Erythroblast (primary cell): ENCODE measurements at places on chromosomes 3 and 15.
A peak's percentile ranks its signal among the peaks of the same experiment; 100 is the strongest.

DNA sequence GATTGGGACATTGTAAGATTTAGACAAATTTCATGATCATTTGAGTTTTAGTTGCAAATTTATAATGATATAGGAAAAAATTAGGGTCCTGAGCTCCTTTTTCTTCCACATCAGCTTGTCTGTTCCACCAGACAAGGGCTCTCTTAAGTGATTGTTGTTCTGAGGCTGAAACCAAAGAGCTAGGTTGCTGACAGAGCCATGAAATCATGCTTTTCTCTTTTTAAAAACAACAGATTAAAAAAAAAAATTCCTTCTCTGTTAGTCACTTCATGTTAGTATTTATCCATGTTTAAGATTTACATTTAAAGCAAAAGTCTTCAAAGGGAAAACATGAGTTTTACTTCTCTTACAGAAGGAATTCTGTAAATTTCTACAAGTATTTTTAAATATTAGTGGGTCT, 56.8 kb downstream of the ATP2C1 start:
- no peak for DNase-seq

- DNase-seq, result no peak
These were observed 2.2 kb downstream of the LTF start for GRCh38 chr3:46462511-46462910.

- peak; percentile 96 for DNase-seq
These were observed 52.7 kb downstream of the MITF start for GRCh38 chr3:69791919-69792399.

GRCh38 chr15:98400120-98400519, 248.2 kb upstream of the IGF1R start:
- no peak for DNase-seq

DNA sequence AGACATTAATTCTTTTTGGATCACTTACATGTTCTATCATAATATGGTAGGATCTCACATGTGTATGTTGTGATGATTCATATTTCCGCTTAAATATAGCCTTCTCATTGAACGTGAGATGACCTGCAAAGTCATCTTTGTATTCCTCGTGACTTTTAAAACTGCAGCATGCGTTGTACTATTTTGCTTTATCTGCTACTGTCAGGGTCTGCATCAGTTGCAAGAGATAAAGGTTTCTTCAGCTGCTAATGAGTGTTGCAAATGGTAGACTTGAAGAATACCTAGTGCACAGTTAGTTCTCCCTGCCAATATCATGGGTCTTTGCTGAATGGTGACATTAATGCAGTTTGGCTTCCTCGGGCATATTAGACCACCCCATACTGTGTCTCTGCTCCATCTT, 31.8 kb downstream of the REC114 start:
- DNase-seq, result peak; percentile 32

DNA sequence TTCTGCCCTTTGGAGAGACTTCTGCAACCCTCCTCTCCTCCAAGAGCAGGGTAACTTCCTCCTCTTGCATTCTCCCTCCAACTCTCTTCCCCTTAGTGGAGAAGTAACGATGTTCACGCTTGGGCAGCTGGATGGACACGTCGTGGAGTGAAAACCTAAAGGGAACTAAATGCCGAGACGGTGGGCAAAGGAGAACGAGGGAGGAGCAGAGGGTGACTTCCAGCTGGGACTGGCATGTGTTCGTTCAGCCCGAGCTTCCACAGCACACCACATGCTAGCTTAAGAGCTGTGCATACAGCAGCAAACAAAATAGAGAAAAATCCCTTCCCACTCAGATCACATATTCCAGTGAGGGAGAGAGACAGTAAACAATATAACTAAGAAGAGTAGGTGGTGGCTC, 179.8 kb downstream of the SLCO3A1 start:
- DNase-seq, result no peak

DNA sequence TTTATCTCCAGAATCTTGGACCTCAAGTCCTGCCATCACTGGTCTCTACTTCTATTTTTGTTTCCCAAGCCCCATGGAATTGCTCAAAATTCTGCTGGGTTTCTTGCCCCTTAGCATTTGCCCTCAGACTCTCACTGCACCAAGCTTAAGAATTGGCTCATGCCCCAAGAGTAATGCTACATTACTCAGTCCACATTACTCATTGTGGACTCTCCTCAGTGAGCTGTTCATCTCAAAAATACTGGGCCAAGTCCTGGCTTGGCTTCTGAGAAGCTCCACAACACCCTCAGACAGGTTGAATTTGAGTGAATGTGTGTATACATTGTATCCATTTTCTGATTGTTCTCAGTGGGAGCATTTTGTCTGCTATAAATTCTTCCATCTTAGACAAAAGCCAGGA, 364.4 kb upstream of the ARHGEF26 start:
- DNase-seq, result no peak

GRCh38 chr3:38564631-38565338, 68.6 kb downstream of the EXOG start:
- no peak for DNase-seq

GRCh38 chr15:31842532-31843195, 187.7 kb upstream of the CHRNA7 start:
- DNase-seq, result no peak

DNA sequence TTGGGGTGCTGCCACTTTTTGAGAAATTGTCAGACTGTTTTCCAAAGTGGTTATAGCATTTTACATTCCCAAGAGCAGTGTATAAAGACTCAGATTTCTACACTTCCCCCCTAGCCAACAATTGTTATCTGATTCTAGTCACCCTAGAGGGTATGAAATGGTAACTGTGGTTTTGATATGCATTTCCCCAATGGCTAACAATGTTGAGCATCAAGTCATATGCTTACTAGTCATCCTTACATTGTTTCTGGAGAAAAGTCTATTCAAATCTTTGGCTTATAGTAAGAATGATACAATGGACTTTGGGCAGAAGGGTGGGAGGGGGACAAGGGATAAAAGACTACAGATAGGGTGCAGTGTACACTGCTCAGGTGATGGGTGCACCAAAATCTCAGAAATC, 73.3 kb downstream of the CSNK1G1 start:
- DNase-seq, result no peak

DNA sequence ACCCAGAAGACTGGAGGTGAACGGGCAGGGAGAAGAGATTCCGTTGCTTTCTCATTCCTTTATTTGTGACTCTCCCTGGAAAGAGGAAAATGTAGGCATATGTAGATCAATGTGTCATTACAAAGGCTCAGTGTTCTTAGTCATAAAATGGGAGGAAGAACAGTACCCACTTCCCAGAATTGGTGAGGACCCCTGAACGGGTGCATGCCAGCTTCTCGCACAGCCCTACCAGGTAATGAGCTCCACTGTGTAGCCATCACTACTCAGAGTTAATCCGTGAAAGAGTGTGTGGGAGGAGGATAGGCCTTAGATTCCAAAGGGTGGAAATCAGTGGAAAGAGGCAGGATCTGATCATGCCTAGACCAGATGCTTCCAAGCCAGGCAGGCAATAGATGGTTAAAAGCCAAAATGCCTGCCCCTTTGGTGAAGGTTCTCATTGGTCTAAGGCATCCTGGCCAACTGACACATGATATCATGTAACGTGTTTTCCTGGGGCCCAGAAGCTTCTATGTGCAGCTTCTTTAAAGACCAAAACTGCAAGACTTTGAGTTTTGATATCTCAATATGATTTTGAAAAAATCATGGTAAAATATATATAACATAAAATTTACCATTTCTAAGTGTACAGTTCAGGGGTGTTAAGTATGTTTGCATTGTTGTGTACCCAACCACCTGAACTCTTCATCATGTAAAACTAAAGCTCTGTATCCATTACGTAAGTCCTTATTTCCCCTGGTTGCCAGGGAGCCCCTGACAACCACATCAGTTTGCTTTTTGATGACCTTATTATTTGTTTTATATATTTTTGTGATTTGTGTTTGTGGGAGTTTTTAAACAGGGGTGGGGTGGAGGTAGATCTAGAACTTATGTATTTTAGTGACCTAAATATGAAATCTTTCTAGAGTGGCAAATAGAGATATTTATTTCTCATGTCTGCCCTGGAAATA, 402.2 kb upstream of the CFAP20DC start:
- DNase-seq, result no peak

DNA sequence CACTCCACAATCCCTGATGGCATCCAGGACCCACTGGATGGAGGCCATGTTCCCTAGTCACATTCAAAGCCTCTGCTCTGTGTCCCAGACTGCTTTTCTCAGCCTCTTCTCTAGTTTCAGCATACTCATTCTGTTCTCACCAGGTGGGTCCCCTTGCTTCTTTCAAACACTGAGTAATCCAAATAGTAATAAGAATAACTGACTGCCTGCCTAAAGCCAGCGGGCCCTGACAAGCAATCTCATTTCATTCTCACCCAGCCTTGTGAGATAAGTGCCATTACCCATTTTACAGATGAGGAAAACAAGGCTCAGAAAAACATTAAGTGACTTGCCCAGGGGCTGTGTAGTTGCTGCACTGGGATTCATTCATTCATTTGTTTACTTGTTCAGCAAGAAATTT, 25.4 kb downstream of the MAPKAPK3 start:
- DNase-seq, result no peak

- DNase-seq, result no peak
These were observed 10.5 kb upstream of the CCDC54 start for GRCh38 chr3:107366766-107367165.

GRCh38 chr3:185995352-185995751, 57.5 kb upstream of the TRA2B start:
- DNase-seq, result no peak

GRCh38 chr15:58462973-58463663, 31.3 kb downstream of the LIPC start:
- no peak for DNase-seq

DNA sequence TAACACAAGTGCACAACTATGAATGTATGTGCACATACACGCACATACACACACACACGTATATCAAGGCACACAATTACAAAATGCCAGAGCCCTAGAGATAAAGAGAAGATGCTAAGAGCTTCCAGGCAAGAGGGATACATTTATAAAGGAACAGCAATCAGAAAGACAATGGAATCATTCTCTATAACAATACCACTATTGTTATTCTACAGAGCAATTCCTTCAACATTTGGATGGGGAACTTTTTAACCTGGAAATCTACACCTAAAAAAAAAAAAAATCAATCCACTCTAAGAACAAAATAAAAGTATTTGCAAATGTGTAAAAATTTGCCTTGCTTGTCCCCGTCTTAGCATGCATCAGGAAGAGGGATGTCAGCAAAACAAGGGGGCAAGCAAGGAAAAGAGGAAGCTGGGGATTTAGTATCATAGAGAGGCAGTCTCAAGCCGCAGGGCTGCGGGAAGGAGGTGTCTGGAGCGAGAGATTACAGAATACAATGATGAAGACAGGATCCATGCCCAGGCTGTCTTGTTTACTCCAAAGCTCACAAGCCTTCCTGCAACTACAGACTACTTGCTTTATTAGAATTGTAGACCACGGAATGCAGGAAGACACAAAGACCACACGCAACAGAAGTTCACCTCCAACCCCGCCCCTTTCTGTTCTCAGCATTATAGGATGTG, 220.2 kb downstream of the NTRK3 start:
- no peak for DNase-seq

DNA sequence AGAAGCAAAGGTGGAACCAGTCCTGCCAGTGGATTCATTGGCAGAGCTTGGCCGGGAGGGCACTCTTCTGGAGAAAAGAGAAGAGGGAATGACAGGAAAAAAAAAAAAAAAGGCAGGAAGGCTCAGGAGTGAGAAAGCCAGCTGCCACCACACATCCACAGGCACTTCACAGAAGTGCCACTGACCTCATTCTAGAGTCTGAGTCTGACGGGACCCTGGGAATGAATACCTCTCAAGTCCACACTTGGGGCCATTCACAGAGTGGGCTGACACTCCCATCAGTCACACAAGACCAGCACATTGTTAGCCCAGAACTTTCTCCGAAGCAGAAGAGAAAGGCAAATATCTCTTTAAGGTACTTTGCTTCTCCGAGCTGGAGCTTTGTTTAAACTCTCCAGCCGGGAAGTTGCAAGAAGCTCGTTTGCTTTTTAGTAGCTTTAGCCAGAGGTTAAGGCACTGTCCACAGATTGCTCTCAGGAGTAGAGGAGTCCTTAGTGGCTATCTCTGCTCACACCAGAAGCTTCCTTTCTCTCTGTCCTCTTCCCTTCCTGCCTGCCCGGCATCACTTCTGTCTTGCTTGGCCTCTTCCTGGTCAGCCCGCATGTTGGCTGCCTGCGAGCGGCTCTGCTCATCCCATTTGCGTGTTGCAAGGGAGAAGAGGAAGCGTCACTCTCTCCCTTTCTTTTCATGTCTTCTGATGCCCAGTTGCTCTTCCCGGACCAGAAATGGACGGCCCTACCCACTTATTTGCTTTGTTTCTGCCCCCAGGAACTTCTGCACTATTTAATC, 53.8 kb downstream of the CMTM6 start:
- DNase-seq, result no peak

DNA sequence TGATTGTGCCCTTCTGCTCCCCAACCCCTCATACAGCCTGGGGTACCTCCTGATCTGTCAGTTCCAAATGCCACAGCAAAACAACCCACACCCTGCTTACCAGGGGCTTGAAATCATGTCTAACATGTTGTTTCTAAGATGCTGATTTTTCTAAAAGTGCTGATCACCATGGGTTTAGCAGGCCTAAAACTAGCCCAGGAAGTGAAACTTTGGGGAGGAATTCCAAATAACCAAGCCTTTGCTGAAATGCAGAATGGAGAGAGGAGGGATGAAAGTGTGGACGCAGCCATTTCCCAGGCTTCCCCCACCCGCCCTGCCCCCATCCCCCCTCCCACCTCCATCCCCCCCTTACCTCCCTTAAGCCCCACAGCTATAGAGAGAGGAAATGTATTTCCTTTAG, 2.0 kb upstream of the HRH1 start:
- DNase-seq, result no peak

DNA sequence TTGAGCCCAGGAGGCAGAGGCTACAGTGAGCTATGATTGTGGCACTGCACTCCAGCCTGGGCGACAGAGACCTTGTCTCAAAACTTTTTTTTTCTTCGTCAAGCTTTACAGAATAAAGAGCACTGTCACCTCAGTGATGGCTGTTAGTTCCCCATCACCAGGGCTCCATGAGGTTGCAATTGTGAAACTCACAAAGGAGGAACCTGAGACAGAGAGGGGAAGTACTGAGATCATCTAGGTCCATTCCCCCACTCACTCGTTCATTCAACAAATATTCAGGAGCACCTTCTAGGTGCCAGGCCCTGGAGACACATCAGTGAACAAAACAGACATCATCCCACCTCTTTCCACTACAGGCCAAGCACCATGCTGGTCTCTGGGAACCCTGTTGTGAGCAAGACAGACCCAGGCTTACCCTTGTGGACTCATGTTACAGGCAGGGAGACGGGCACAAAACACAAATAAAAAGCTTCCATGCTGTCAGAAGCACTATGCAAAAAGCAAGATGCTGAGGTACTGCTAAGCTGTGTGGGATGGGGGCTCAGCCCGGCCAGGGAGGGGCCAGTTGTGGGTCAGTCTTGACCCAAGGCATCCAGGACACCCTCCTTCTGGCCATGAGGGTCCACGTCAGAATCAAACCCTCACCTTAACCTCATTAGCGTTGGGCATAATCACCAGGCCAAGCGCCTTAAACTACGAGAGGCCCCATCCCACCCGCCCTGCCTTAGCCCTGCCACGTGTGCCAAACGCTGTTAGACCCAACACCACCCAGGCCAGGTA, 2.1 kb upstream of the RHO start:
- DNase-seq, result no peak

GRCh38 chr3:35383216-35383615, 256.1 kb upstream of the ARPP21 start:
- DNase-seq, result no peak

- DNase-seq, result no peak
These were observed 30.2 kb upstream of the LEKR1 start for GRCh38 chr3:156795890-156796481.

- no peak for DNase-seq
These were observed 773.8 kb downstream of the PLOD2 start for GRCh38 chr3:145387211-145387610.

GRCh38 chr15:83578691-83579090, 75.2 kb upstream of the ADAMTSL3 start:
- DNase-seq, result no peak

GRCh38 chr3:194579091-194579606, 54.1 kb downstream of the TMEM44 start:
- no peak for DNase-seq
